ENCODE measurements at places on chromosomes 16 and 17.

- no peak for DNase-seq
These were observed 57.2 kb upstream of the NLK start for GRCh38 chr17:27985306-27985705.

GRCh38 chr17:61511480-61512182, 59.4 kb downstream of the TBX4 start:
- no peak for DNase-seq

DNA sequence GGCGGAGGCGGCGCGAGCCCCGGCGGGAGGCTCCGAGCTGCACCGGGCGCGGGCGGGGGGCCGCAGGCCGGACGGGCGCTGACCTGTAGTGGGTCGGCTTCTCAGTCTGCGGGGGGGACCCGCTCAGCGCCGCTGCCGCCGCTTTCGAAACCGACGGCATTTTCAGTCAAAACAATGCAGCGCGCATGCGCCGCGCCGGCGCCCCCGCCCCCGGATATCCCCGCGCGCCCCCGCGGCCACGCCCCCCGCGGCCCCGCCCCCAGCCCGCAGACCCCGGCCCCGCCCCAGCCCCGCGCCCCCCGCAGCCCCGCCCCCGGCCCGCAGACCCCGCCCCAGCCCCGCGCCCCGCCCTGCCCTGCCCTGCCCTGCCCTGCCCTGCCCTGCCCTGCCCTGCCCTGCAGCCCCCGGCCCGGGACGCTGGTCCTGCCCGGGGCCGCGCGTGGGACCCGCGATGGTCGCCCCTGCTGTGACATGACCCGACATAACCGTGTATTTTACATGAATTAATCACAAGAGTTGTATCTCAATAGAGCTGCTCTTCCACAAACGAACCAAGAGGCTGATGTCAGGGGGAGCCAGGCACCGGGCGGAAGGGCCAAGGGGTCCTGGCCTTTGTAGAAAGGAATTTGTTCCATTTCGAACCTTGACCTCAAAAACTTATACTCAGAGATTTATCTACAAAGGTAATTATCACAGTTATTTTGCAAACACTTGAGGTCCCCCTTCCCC, at the start of gene UNKL:
Gene UNKL (minus strand): TSS at position 173 of the 729 bp plus-strand sequence. CDS start 13 bp downstream, at position 160.
- DNase-seq: peak; percentile 82

DNA sequence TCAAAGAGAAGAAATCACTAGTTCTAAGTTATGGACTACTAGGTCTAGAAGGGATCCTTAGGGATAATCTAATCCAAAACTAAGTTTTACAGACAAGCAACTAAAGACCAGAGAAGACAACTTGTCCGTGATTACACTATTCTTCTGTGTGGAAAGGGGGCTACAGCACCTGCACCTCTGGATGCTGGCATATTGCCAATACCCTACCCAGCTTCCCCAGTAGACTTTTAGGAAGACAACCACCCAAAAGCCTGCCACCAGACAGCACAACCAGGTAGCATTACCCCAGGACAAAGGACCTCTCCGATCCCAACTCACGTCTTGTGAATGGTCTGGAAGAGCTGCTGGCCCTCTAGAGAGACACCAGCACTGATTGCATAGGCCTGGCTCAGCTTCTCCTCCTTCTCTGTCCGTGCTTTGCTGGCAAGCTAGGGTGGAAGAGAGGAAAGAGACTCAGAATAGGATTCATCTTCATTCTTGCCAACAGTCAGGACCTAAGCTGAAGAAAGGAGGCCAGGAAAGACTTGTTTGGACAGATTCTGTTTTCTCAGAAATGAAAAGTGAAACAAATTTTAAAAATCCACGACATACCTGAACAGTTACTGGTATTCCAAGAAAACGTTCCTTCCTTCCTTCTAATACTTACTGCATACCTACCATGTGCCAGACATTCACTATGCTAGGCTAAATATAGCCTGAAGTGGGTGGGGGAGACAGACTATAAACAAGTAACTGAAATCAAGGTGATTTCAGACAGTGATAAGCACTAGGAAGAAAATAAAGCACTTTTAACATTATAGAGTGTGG, 25.3 kb upstream of the TMEM101 start:
- no peak for DNase-seq

DNA sequence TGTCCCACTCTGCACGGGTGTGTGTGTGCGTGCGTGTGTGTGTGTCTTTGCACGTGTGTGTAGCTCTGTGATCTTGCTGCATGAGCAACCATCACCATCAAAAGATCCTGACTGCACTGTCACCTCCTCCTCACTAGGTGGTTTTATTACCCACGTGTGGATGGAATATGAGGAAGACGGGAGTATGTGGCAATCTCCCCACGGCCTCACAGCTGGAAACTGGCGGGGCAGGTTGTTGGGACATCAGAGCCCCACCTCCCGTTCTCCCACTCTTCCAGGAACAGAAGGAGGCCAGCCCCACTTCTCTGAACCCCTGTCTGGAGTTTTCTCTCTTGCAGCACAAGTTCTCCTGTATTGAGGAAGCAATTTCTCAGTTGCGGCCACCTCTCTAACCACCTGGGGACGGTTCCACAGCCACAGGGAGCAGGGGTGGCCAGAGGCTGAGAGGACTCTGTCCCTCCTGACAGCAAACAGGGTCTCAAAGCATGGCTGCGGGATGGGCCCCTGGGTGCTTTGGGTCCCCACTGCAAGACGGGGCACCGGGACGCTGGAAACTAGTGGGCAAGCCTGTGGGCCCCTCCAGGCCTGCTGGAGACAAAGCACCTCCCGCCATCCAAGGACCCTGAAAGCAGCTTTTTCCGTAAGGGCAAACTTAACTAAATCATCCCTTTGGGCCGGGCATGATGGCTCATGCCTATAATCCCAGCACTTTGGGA, 27.9 kb upstream of the ATP2C2 start:
- DNase-seq: no peak

DNA sequence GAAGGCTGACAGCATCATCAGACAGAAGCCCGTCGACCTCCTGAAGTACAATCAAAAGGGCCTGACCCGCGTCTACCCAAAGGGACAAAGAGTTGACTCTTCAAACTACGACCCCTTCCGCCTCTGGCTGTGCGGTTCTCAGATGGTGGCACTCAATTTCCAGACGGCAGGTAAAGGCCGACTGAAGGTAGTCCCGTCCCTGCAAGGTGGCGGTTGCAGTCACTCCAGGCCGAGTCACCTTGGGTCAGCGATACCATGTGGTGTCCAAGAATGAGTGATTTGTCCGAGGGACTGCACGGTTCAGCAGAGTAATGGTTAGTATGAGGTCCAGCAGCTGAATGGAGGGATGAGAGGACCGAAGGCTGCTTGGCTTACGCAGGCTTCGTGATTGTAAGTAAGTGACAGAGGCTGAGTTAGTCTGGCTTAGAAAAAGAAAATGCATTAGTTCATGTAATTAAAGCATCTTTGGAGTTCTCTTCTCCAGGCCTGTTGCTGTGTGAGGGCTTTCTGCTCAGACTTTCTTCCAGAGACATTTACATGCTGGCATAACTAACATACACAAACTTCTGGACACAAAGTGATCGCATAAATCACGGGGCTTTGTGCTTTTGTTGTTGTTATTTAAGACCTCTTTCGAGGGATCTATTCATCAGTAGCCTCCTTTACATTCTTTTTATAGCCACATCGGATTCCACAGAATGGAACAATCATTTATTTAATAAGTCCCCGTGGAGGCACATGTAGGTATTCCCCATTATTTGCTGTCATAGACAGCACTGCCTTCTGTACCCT, 74.9 kb downstream of the SDR42E1 start:
- no peak for DNase-seq

DNA sequence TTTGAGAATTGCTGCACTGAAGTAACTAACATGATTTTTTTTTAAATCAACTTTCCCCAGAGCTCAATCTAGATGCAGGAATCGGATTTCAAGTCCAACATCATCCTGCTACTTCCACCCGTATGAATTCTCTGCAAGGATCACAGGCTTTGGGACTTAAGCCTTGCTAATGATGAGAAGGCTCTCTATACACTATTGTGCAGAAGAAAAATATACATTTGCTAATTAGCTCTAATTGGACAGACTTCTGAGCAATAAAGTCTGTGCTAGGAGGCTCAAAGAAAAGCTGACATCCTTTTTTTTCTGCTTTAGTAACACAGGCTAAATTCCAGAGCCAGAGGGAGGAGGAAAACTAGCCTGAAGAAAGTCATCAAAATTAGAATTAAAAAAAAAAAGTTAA, 433.6 kb downstream of the PMP22 start:
- DNase-seq: no peak

DNA sequence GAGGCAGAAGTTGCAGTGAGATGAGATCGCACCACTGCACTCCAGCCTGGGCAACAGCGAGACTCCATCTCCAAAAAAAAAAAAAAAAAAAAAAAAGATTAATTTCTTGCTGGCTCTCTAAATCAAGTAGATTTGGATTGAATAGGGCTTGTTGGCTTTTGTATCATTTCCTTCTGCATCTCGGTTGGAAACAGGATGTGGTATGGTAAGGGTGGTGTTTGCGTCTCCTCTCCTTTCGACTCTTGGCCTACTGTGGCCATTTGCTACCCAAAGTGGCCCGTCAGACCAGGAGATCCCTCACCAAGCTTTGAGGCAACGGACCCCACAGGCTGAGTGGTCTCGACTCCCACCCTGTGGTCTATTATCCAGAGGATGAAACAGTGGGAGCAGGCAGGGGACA, 168.0 kb upstream of the IRX3 start:
- no peak for DNase-seq

DNA sequence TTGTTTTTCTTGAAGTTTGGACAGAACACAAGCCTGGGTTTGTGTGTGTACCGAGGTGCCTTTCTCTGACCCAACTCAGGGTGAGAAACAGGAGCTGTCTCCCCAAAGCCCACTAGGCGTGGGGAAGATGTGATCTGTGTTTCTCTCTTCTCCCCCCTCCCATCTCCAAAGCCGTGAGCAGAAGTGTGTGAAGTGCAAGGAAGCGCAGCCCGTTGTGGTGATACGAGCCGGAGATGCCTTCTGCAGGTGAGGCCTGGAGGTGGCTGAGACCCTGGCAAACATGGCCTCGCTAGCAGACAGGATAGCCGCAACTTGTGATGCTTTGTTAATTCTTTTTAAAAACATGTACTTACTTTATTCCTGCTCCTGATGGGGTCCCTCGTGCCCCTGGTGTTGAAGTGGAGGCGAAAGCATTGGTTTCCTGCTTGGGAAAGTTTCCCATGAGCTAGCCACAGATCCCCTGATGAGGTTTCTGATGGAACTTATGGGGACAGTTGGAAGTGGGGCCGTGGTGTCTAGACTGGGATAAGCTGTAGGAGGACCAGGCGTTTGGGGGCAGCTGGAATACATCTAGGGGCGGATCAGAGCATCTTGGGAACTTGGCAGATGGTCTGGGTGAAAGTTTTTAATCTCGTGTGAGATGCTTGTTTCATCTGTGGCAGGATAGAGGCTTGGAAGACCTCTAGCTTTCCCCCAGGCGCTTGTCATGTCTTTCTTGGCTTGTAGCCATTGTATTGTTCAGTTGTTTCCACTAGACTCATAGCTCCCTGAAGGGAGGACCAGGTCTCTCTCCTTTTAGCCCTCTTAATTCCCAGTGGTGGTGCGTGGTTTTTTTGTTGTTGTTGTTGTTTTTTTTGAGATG, 893 bp downstream of the CTU2 start:
- no peak for DNase-seq

GRCh38 chr17:17943281-17943984, 28.8 kb downstream of the TOM1L2 start:
- DNase-seq: no peak

DNA sequence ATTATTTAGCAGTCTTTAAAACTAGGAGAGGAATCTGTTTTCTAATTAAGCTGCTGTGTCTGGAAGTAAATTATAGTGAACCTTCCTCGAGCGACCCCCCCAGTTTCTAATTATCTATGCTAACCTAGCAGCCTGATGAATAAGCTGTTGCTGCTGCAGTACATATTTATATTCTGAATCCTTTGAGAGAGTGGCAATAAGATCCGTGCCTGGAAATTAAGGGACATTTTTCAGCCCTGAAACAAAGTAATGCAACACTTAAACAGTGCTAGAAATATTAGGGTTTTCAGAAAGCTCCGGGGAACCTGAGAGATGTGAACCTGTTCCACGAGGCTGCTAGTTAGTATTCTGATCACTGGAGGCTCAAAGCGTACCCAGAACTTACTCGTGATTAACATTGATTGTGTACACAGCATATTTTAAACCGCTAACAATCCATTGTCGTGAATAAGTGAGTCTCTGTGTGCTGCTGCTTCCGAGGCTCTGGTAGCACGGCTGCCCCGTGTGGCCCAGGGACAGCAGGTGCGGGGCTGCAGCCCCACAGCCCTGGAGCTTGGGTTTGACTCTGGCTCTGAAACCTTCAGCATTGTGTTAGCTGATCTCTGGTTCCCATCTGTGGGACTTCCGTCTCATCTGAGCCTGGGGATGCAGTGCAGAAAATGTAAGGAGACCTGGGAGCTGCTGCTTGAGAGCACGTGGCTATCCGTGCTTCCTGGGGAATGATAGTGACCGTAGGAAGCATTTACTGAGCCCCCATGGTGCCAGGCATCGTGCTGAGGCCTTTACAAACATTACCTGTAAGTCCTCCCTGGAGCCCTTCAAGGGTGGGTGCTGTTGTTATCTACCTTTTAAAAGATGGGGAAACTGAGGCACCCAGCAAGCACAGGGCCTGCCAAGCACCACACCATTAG, 190.9 kb upstream of the CHMP6 start:
- DNase-seq: no peak

- no peak for DNase-seq
These were observed 2.7 kb downstream of the CCL5 start for GRCh38 chr17:35877345-35878029.

DNA sequence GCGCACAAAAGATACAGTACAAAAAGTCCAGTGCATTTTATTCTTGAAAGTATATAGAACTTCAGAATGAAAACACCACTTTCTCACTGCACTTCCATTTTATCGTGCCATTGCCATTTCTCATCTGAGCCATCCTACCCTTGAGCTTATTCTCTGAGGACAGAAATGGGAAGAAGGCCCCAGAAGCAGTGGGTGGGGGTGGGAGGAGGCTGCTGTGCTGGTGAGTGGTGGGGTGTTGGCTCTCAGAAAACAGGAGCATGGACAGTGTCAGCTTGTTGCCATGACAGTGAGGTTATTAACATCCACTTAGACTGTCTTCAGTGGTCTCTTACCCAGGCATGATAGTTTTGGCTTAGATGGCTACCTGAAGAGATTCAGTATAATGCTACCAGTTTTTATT, 4.5 kb downstream of the ATMIN start:
- no peak for DNase-seq
